ENCODE measurements at places on chromosomes 5 and 9.

DNA sequence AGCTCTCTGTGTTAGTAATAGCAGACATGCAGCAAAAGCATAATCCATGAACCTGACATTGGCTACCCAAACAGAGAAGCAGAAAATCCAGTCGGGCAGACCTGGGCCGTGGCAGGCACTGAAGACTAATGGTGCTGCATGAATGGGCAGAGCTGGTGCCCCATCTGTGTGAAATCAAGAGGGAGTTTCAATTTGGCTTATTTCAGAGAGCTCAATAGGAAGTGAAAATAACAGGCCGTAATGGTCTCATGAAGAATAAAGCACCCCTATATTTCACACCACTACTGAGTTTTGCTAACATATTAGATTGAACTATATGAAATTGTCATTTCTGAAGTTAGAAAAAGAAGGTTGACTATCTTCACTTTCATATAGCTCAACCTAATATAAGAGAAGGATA lies 149.7 kb downstream of the ENC1 start:
- DNase-seq: no peak

GRCh38 chr9:134942011-134942787 lies 24.5 kb upstream of the FCN1 start:
- DNase-seq: no peak

DNA sequence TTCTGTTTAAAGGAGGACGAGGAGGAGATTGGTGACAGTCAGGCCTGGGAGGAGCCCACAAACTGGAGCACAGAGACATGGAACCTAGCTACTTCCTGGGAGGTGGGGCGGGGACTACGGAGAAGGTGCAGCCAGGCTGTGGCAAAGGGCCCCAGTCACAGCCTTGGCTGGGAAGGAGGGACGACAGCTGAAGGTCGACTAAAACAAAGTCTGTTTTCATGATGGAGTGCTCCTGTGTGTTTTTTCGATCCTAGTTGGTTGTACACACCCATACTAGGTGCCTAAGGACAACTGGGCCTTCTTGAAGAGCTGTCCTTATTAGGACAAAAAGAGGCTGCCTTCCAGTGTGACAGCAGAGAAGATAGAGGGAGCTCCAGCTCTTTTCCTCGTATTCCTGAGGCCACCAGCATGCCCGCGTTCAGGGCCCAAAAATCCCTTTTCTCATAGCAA lies 2.9 kb downstream of the CCDC107 start:
- no peak for DNase-seq

DNA sequence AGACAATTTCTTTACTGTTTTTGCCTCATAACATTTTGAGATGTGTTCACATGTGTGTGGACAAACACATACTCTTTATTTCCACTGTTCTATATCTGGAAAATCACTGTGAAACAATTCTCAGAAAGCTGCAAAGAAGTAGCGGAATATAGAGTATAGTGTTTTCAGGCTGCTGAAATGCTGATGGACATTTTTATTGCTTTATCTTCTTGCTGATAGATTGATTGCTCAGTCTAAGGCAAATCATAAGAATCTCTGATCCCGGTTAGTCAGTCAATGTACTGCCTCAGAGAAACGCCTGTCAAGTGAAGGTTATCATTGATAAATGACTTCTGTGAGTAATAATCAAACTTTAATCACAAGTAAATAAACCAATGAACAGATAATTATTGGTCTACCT lies 364.9 kb upstream of the CTNND2 start:
- DNase-seq: no peak

DNA sequence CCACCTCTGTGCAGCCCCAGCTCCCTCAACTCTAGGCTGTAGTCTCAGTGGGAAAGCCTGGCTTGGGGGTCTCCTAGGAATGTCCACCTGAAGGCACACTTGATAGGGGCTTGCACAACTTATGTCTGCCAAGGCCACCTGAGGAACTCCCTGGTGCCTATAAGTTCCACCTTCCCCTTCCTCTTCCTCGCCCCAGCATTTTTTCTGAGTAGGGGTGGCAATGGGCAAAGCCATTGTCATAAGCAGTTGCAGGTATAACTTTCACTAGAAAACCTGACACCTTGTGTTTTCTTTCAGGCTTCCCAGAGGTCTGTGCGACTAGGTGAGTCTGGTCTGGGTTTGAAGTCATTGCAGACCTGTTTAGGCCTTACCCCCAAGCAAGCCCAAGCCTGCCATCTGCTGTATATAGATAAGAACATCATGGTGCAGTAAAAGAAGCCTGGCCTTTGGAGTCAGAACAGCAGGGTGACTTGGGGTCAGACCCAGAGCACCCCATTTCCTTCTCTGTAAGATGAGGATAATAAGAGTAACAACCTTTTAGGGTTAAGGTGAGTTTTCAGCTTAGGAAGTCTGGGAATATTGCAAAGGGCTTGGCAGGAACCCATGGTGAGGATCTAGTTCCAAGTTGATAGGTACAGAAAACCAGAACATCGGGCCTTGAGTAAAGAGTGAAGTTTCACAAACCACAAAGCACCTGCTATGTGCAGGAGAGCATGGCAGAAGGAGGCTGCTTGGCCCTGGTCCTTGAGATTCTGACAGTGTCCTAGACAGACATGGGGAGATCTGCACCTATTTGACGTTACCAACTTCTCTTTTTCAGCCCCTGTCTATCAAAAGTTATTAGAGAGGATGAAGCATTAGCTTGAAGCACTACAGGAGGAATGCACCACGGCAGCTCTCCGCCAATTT lies 33.8 kb downstream of the TGFBI start:
- peak; percentile 30 for DNase-seq

GRCh38 chr9:107170801-107171200 lies 112.3 kb upstream of the RAD23B start:
- no peak for DNase-seq

- no peak for DNase-seq
Measured at GRCh38 chr5:112973904-112974303, 2.7 kb upstream of the DCP2 start.

DNA sequence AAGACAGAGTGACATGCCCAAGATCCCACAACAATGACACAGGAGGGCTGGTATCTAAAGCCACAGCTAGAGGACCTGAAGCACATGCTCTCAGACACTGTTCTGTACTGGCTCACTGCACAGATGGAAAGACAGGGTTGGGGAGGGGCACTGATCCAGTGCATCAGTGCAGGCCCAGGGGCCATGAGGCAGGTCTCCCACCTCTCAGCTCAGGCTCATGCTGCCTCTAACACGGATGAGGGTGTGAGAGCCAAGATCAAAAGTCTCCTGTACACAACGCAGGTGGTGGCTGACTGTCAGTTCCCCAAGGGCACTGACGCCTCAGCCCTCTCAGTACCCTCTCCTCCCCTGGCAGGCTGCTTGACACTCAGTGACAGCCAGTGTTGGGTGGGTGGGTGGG lies 10.9 kb downstream of the RAPGEF1 start:
- DNase-seq: no peak

- DNase-seq: no peak
Measured at GRCh38 chr9:111287127-111287526, 42.9 kb downstream of the OR2K2 start.

DNA sequence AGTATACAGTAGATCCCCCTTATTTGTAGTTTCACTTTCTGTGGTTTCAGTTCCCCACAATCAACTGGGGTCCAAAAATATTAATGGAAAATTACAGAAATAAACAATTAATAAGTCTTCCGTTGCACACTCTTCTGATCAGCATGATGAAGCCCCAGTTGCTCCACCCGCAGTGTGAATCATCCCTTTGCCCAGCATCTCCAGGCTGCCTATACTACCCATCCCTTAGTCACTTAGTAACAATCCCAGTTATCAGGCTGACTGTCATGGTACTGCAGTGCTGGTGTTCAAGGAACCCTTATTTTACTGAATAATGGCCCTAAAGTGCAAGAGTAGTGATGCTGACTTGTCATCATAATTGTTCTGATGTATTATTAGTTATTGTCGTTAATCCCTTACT lies 28.9 kb downstream of the SHC3 start:
- DNase-seq: no peak

DNA sequence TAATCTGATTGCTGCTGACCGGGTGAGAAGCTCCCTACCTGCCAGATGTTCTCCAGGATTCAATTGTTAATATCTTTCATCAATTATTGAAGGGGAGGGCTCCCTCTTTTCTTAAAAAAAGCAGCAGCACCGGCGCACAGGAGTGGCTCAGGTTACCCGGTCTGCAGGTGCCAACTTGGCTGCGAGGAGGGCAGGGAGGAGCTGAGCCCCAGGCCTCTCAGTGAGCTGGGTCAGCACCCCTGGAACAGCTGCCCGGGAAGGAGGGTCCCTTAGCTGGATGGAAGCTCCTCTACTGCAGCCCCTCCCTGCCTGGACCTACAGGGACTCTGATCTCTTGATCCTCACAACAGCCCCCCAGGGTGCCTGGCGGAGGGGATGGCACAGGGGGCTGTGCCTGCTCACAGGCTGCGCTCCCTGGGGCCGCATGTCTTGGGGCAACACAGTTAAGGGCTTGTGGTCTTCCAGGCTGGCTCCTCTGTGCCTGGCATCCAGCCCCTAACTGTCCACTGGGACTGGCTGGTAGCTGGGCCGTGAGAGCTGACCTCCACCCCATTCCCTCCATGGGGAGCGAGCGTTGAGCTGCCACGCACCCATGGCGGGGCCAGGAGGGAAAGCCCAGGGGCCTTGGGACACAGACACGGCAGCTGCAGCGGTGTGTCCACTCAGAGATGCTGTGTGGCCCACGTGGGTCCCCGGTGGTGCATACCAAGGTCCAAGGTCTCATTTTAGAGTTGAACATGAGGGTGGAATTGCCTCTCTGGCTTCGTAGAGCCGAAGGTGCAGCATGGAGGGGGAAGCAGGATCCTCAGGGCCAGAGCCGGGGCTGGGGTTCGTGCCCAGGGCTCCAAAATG lies 28.6 kb upstream of the TMEM250 start:
- no peak for DNase-seq

- no peak for DNase-seq
Measured at GRCh38 chr9:99650187-99650874, 171.4 kb upstream of the NR4A3 start.

DNA sequence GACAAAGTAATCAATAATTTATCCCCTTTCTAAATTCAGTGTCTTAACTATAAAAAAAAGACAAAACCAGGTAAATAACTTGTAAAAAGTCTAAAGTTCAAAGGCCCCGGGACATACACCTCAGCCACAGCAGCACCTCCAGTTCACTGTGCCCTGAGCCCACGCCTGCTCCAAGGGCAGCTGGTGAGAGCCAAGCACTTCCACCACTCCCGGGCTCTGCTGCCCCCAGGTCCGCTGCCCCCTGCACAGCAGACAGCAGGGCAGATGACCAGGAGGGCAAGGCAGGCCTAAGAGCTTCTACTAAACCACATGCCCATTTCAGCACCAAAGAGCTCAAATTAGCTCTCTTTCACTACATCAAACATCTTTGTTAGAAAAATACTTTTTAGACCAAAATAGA lies 91.9 kb downstream of the CAMSAP1 start:
- no peak for DNase-seq

DNA sequence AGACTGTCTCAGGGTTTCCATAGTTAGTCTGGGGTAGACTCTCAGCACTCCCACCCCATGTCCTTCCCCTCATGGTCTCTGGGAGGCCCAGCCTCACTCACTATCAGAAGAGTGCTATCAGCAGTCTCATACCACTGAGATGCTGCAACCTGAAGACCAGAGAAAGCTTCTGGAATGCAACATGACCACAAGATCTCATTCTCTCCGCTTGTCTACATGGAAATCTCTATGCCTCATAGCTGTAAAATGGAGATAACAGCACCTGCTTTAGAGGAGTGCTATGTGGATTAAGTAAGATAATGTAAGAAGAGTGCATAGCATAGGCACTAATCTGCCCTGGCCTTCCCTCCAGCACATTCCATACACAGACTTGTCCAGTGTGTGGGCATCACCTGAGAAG lies 47.0 kb upstream of the ZNF169 start:
- no peak for DNase-seq

Measured in NCI-H187 (cell line).